Stimulated activated CD8-positive, alpha-beta memory T cell treated with anti-CD3 and anti-CD28 coated beads, Interleukin-15, amount 100 ng/mL, for 4 hours (primary cell): ENCODE measurements at places on chromosomes 2 and 18.

GRCh38 chr2:218970894-218971293, 11.4 kb downstream of the CDK5R2 start:
- no peak for DNase-seq

DNA sequence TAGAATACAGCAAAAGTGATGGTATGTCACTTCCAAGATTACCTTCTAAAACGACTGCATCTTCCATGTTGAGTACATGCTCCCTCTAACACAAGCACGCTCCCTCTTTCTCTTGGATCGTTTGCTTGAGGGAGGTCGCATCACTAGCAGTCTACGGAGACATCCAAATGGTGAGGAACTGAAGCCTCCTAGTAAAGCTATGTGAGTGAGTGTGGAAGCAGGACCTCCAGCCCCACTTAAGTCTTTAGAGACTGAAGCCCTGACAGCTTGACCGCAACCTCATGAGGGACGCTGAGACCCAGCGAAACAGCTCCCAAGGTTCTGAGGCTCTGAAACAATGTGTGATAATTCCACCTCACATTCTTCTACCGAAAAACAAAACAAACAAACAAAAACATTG, 486.7 kb upstream of the GCFC2 start:
- DNase-seq, result no peak

DNA sequence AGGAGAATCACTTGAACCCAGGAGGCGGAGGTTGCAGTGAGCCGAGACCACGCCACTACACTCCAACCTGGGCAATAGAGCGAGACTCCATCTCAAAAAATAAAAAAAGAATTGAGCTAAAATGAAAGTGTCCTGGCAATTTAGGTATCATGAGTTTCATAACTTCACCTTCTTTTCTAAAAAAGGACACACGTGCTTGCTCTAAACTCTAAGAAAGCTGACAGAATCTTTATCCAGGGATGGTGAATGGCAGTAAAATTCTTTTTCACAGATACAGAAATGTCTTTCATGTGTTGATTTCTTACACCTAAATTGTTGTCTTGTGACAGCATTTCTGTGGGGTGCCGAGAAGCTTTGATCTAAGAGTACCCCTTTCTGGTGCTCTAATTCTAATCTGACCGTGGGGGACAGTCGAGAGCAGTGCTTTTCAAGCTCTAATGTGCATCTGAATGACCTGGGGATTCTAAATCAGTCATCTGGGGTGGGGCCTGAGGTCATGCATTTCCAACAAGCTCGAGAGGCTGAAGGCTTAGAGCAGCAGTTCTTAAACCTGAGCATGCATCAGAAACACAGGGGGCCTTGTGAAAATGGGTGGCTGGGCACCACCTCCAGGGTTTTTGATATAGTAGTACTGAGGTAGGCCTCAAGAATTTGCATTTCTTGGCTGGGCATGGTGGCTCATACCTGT, 42.1 kb upstream of the REL start:
- no peak for DNase-seq

- no peak for DNase-seq
These were observed 12.8 kb upstream of the CIB4 start for GRCh38 chr2:26654061-26654340.

GRCh38 chr18:39624961-39625360, 2059.4 kb upstream of the CELF4 start:
- DNase-seq, result no peak
